ENCODE measurements at places on chromosomes 12 and 14. TPM values are rescaled to one million over a fixed set of nuclear protein-coding genes. Genes with fewer than 3 reads are reported as not detected.

- H3K4me1 ChIP-seq: no peaks in the 10 kb centered on the region
- no peak overlapping the region for H3K27ac ChIP-seq
- no peaks in the 10 kb centered on the region for H3K27me3 ChIP-seq
- H3K4me3 ChIP-seq: no peak overlapping the region
- no peak for DNase-seq
These were observed 15.3 kb downstream of the SPIC start for GRCh38 chr12:101490286-101490920.

- H3K4me1 ChIP-seq: peaks cover 10% of the 10 kb centered on the region
- no peaks in the 10 kb centered on the region for H3K36me3 ChIP-seq
- H3K27me3 ChIP-seq: no peaks in the 10 kb centered on the region
- peak overlapping the region; percentile 65 for H3K27ac ChIP-seq
These were observed 14.7 kb downstream of the TAOK3 start for GRCh38 chr12:118358008-118358359.

GRCh38 chr12:85872497-85873091 lies 1.5 kb upstream of the NTS start:
- H3K4me3 ChIP-seq: no peak overlapping the region
- H3K27me3 ChIP-seq: no peaks in the 10 kb centered on the region
- no peaks in the 10 kb centered on the region for H3K4me1 ChIP-seq
- H3K27ac ChIP-seq: no peak overlapping the region
- no peaks in the 10 kb centered on the region for H3K36me3 ChIP-seq

Gene CTSG
- not detected for total RNA-seq

Gene TCTN2
- 9.2 TPM for total RNA-seq

- H3K27me3 ChIP-seq: no peaks in the 10 kb centered on the region
- peaks cover 25% of the 10 kb centered on the region for H3K4me1 ChIP-seq
- peak overlapping the region; percentile 95 for H3K4me3 ChIP-seq
- DNase-seq: no peak
These were observed 803 bp downstream of the NOP9 start for GRCh38 chr14:24300326-24300980.

Gene BORCS5
- total RNA-seq: 10.4 TPM

Gene POLE2
- total RNA-seq: 2.0 TPM
